ENCODE measurements at places on chromosomes 11 and 22. TPM values are rescaled to one million over a fixed set of nuclear protein-coding genes. Genes with fewer than 3 reads are reported as not detected.

DNA sequence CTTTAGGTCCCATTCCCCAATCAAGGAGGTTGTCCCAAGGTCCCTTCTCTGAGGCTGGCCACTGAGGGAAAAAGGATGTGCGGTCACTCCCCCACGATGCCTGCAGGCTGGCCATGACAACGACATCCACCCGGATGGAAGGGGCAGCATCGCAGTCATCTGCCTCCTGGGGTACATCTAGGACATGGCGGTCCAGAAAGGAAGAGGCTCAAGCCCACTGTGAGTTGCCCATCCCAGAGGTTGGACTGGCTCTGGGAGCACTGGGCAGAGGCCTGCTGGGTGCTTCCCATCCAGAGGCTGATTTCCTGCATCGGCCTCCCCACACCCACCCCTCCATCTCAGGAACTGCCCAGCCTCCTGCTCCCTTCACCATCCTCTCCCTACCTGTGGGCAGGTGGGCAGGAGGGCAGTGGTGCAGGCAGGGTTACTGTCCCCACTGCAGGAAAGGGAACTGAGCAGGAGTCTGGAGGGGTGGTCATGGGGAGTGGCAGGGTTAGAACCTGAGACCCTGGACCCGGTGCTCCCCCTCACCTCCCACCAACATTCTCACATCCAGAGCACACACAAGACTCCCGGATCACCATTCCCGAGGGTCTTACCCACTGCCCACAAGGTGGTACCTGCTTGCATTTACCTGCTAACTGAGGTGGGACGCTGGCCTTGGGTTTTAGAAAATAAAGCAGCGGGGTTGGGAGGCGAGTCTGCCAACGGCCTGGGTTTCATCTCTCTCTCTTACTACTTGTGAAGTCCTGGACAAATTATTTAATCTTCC, 4.4 kb downstream of the RCE1 start:
- no peaks in the 10 kb centered on the region for H3K27me3 ChIP-seq
- no peak for DNase-seq
- peaks cover 11% of the 10 kb centered on the region for H3K4me1 ChIP-seq
- H3K4me3 ChIP-seq = no peak overlapping the region
- H3K27ac ChIP-seq = no peak overlapping the region

DNA sequence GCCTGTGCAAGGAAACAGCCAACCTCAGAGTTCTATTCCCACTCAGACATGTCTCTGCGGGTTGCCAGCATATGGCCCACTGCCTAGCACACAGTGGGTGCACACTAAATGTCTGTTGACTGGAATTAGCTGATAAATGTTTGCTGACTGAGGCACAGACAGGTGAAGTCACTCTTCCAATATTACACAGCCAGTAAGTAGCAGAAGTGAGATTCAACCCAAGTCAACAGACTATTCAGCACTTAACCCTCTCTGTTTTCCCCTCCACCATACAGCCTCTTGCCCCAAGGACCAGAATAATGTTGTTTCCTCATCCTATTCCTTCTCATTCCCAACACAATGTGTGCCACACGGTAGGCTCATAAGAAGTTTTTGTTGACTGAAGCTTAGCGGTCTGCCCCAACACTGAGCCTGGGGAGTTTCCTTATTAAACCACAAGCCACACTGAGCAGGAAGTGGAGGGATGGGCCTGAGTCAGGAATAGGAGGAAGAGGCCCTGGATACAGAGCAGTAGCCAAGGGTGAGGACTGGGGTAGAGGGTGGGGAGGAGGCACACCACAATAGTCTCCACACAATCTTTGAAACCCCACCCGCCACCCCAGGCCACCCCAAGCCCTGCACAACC, 15.7 kb upstream of the IL10RA start:
- no peaks in the 10 kb centered on the region for H3K27me3 ChIP-seq
- H3K36me3 ChIP-seq = no peaks in the 10 kb centered on the region
- no peak overlapping the region for H3K27ac ChIP-seq
- H3K4me1 ChIP-seq = no peaks in the 10 kb centered on the region

GRCh38 chr11:82996966-82997606, 74.6 kb downstream of the RAB30 start:
- no peaks in the 10 kb centered on the region for H3K4me1 ChIP-seq
- no peak overlapping the region for H3K27ac ChIP-seq
- no peak overlapping the region for H3K4me3 ChIP-seq
- DNase-seq = no peak

The FBLN1 gene
- total RNA-seq = 580 TPM

GRCh38 chr22:27194096-27194748, 536.8 kb downstream of the MIAT start:
- no peak overlapping the region for H3K4me3 ChIP-seq
- H3K4me1 ChIP-seq = peaks cover 6% of the 10 kb centered on the region
- no peak overlapping the region for H3K27ac ChIP-seq
- no peaks in the 10 kb centered on the region for H3K36me3 ChIP-seq
- no peaks in the 10 kb centered on the region for H3K27me3 ChIP-seq

All from ascending aorta (tissue), 2 donors.